RKO (cell line): ENCODE measurements at places on chromosomes 3 and 15.

- DNase-seq: no peak
Measured at GRCh38 chr15:99165956-99166689, 61.2 kb downstream of the SYNM start.

GRCh38 chr3:51703068-51703760 lies 3.7 kb upstream of the GRM2 start:
- DNase-seq: no peak

DNA sequence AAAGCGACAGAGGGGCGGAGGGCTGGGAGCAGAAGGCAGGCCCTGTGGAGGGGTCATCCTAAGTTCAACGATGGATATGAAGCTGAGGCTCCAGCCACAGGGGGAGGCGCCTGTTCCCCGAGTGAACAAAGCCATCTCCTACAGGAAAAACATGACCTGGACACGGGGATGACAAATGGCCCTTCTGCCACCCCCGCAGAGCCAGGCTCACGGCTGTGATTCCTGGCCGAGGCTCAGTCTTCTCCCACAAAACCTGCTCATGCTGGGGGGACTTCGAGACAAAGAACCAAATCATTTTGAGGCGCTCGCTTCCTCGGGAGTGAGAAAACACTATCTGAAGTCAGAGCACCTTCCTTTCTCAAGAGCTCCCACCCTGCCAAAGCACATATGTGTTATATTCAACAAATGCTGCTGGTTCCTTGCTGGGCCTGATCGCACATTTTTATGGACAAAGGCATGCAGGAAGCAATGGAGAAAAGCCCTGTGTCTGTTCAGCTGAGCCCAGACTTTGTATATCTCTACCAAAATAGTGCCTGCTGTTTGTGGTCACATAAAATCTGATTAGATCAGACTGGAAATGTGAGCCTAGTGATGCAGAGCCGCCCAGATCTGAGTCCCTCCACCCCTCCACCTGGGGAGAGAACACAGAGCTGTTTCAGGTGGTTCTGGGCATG lies 5.6 kb downstream of the RBP1 start:
- DNase-seq: no peak

GRCh38 chr15:71106802-71107500 lies 8.3 kb upstream of the THSD4 start:
- no peak for DNase-seq

- peak; percentile 62 for DNase-seq
Measured at GRCh38 chr3:136750897-136751315, 1.3 kb downstream of the STAG1 start.

GRCh38 chr3:25854635-25855034 lies 64.7 kb downstream of the OXSM start:
- DNase-seq: peak; percentile 55
